ENCODE measurements at places on chromosomes 2 and 18.
A peak's percentile ranks its signal among the peaks of the same experiment; 100 is the strongest.

DNA sequence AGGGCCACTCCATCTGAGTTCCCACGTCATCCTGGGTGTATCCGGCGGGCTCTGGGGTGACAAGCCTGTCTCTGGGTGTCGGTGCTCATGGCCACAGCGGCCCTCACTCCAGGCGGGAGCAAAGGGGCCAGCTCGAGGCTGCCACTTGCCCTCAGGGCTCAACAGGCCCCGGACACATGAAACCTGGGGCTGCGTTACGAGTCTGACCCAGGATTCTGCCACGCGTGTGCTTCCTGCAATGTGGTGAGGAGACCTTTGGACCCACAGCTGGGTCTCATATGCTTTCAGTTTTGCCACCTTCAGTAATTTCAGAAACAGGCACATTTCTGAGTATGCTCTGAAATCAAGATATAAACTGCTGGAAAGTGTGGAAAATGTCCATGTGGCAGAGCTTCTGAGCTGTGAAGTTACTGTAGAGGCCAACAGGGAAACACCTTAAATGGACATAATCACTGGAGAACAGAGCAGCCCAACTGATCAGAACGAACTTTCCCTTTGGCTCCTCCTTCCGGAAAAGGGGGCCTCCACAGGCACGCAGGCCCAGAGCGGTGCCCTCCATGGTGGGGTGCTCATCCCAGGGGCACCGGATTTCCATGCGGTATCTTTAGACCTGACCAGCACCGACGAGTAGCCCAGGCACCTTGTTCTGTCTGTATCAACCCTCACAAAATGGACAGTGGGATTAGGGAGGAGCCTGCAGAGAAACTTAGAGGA is 14.1 kb downstream of the PER2 start:
- DNase-seq = no peak

GRCh38 chr2:23498943-23499342 is 114.0 kb downstream of the KLHL29 start:
- no peak for DNase-seq

- no peak for DNase-seq
Measured at GRCh38 chr2:111037128-111037527, 83.6 kb upstream of the BCL2L11 start.

DNA sequence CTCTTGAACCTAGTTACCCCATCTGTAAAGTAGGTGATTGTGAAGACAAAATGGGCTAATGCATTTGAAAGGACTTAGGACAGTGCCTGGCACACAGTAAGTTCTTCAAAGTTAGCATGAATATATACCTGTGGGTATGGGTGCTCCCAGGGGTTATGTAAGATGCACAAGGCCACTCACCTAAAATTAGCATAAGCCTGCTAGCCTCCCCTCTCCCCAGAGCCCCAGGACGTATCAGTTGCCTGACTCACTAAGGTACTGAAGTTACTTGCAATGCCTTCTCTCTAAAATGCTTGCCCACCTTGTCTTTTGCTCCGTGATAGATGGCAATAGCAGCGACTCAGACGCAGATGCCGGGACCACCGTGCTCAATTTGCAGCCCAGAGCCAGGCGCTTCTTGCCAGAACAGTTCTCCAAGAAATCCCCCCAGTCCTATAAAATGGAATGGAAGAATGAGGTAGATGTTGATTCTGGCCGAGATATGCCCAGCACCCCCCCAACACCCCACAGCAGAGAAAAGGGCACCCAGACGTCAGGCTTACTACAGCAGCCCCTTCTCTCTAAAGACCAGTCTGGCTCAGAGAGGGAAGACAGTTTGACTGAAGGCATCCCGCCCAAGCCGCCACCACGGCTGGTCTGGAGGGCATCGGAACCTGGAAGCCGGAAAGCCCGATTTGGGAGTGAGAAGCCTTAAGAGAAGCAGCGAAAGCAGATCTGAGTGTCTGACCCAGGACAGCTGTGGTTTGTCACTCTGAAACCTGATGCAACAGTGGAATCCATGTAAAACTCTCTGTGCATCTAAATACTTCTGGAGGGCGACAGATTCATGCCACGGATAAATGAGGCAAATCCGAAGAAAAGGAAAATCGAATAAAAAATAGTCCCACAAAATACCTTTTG is 53.8 kb upstream of the TMEM182 start:
- no peak for DNase-seq

DNA sequence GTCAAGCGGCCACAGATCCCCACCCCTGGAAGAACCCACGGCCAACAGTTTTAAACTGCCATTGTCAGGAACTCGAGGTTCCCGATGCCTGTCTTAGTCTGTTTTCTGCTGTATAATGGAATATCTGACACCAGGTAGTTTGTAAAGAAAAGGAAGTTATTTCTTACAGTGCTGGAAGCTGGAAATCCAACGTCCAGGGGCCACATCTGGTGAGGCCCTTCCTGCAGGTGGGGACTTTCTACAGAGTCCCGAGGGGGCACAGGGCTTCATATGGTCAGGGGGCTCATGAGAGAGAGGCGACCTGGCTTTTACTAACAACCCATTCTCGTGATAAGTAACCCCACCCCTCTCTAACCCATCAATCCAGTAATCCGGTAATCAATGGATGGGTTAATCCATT is 501.6 kb upstream of the MYT1L start:
- DNase-seq = no peak

DNA sequence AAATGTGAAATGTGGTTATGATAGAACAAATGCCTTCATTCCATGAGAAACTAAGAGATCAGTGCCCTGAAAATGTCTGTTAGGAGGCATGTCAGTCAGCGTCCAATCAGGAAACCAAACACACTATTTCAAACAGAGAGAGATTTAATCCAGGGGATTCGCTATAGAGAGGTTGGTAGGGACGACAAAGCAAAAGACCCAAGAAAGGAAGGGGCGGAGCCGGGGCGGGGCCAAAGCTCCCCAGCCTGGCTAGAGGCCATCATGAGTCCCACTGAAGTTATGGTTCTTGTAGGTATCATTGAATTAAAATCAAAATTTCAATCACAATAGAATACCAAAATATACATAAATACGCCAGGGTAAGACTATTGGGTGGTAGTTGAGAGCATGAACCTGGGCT is 32.9 kb upstream of the RNF149 start:
- DNase-seq = peak; percentile 15

- no peak for DNase-seq
Measured at GRCh38 chr2:11996618-11997017, 250.2 kb downstream of the LPIN1 start.

- no peak for DNase-seq
Measured at GRCh38 chr2:224196810-224197209, 157.7 kb upstream of the SERPINE2 start.

GRCh38 chr2:210323003-210323402 is 8.0 kb upstream of the MYL1 start:
- DNase-seq = no peak

- DNase-seq = no peak
Measured at GRCh38 chr2:230343747-230344146, 16.8 kb downstream of the SP140L start.

DNA sequence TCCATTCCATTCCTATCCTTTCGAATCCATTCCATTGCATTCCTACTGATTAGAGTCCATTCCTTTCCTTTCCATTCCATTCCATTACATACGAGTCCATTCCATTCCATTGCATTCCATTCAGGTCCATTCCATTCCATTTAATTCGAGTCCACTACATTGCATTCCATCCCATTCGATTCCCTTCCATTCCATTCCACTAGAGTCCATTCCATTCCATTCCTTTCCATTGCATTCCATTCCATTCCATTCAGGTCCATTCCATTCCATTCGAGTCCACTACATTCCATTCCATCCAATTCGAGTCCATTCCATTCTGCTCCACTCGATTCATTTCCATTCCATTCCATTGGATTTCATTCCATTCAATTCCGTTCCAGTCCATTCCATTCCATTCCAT is 1133.6 kb downstream of the RPIA start:
- DNase-seq = no peak

All from CD4-positive, alpha-beta memory T cell (primary cell).